NCI-H1105 treated with DMSO at 0.1 percent for 48 hours (cell line): ENCODE measurements at places on chromosomes 1 and 21.

DNA sequence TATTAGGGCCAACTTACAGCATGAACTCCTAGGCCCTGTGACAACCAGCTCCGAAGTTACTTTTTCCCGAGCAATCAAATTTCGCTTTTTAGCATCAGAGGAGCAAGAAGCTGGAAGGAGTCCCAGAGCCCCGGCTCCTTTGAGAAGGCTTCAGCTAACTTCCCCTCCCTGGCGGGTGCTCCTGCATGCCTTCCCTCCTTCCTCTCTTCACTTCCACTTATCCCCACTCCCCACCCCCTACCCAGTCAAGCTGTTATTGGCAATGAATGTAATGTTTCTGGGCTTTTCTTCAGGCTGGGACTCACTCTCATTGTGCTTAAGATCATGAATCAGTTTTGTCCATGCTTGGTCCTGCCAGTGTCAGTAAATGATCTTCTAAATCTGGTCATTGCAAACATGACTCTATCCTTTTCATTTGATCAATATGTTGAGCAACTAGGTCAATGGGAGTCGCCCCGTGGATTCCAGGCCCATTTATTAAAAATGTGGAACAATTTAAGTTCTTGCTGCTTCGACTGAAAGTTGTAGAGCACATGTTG lies 94.5 kb upstream of the TSPAN2 start:
- DNase-seq, result no peak

DNA sequence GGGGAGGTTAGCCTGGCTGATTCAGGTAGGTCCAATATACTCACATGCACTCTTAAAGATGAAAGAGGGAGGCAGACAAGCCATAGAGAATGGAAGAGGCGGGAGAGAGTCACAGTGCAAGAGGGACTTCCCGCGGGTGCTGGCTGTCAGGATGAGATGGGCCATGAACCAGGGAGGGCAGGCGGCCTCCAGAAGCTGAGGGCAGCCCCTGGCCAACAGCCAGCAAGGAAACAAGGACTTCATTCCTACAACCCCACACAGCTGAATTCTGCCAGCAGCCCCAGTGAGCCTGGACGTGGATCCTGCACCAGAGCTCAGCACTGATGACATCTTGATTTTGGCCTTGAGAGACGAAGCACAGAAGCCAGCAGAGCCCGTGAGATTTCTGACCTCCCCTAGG lies 15.1 kb upstream of the B3GALT5 start:
- DNase-seq, result no peak

- no peak for DNase-seq
Measured at GRCh38 chr1:3688356-3689137, 36.2 kb downstream of the TP73 start.

DNA sequence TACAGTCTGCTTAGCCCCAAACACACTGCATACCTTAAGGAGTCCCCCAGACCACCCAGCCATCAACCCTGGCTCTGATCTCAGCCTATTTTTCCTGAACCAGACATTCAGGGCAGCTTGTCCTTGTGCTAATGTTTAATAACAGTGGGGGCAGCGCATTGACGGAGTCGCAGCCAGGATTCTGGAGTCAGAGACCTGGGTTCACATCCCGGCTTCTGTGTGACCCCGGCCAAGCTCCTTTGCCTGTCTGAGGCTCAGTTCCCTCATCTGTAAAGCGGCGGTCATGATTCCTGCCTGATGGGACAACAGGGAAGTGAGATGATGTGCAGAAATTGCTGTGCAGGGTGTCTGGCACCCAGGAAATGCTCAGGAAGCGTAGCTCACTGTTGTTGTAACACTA lies 63.1 kb downstream of the MATN1 start:
- no peak for DNase-seq

GRCh38 chr1:84748364-84748763 lies 58.1 kb upstream of the SSX2IP start:
- no peak for DNase-seq

DNA sequence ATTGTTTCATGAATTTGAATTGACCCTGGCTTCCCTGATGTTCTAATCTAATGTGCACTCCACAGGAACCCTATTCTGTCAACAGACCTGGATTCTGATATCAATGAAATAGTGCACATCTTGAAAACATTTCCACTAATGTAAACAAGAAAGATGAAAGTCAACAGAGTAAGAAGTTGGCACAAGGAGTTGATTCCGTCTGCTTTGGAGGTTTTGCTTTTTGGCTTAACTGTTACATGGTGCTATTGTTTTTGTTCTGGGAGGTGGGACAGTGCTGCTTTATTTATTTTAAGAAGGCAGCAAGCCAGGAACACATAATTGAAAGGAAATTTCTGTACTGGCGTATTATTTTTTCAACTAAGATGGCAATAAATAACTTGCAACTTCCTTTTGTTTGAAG lies 73.3 kb downstream of the LEPR start:
- no peak for DNase-seq
